ENCODE measurements at places on chromosomes 12 and 14.

GRCh38 chr12:14256555-14257169 is 108.8 kb upstream of the ATF7IP start:
- DNase-seq: peak; percentile 39

GRCh38 chr12:98845957-98846356 is 200.9 kb downstream of the APAF1 start:
- DNase-seq: no peak

DNA sequence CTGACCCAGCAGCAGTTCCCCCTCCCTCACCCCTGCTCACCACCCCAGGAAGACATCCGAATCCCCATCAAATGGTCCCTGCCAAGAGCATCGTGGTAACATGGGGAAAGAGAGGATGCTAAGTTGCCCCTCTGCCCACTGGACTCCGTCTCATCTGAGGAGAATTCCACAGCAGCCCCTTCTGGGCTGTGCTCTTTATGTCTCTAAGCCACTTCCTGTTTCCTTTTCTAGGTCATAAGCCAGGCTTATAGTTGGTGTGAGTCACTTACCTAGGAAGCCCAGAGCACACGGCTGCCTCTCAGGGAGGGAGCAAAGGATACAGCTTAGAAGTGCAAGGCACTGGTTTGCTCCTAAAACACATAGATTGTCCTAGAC is 76.0 kb downstream of the VCPKMT start:
- no peak for DNase-seq

DNA sequence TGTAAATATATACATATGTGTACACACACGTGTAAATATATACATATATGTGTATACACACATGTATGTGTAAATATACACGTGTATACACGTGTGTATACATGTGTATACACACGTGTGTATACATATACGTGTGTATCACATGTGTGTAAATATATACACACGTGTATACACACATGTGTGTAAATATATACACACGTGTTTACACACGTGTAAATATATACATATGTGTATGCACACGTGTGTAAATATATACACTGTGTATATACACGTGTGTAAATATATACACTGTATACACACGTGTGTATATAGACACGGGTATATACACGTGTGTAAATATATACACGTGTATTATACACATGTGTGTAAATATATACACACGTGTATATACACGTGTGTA is 71.7 kb downstream of the RPAP3 start:
- DNase-seq: no peak

DNA sequence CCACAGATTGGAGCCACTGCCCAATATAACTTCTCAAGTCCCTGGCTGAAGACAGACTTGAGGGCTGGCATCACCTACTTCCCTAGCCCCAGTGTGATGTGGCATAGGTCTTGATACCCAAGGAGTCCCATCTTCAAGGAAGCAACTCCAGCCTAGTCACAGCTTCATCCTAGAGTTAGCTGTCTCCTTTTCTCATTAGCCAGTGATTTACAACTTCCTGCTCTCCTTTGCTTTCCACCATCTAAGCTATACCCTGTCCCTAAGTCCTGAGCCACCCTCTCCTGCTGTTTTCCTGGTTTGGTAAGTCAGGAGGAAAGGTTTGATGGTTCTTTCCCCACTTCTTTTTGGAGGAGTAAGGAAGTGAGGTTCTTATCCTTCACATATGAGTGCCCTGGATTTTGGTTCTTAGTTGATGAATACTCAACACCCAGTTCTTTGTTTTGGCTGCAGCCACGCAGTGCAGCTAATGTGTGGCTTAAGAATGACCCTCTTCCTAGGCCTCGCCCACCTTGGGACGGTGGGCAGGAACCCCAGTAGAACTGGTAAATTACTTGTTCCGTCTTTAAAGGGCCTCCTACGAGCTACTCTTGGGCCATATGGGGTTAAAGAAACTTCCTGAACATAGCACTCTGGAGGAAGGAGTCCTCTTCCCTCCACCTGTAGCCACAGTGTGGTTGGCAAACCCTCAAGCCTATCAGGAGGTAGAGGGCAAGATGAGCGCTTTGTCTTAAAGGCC is 3.9 kb upstream of the GPX2 start:
- DNase-seq: no peak

DNA sequence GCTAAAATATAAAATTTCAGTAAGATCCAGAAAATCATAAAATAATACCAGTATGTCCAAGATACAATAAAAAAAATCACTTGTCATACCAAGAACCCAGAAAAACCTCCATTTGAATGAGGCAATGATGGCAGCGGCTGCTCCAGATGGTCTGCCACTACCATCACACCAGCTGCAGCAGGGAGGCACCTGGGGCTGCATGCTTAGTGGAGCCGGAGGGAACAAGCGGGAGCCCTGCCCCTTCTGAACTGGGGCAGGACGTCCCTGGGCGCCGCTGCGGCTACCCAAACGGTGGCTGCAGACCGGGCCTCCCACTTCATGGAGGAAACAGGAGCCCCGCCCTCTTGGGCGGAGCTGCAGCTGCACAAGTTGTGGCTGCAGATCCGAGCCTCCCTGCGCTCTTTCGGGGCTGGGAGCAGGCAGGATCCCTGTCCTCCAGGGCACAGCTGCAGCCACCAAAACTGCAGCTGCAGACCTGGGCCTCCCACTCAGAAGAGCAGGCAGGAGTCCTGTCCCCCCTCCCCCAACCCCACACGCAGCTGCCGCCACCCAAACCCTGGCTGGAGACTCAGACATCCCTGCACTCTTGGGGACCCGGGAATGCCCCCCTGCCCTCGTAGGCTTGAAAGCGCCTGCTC is 36.1 kb upstream of the OR5AU1 start:
- peak; percentile 64 for DNase-seq

DNA sequence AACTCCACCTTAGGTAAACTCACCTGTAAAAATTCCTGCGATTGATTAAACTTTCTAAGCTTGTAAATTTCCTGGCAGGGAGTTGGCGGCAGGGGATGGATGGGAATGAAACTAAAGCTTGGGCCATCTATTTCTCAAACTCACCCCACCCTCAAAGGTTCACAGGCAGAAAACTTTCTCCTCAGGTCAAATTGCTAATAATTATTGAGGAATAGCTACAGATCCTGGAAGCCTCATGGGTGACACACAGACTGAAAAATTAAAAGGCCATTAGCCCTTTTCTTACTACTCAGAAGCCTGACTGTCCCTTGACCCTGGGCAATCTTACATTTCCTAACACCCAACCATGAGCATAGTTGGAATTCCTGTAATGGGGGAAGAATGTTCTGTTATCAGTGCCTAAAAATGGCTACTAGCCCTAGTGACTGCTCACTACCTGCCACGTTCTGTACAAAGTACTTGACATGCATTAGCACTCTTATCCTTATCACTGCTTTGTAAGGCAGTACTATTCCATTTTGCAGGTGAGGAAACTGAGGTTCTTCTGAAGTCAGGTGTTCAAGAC is 12.4 kb upstream of the SYNDIG1L start:
- no peak for DNase-seq

DNA sequence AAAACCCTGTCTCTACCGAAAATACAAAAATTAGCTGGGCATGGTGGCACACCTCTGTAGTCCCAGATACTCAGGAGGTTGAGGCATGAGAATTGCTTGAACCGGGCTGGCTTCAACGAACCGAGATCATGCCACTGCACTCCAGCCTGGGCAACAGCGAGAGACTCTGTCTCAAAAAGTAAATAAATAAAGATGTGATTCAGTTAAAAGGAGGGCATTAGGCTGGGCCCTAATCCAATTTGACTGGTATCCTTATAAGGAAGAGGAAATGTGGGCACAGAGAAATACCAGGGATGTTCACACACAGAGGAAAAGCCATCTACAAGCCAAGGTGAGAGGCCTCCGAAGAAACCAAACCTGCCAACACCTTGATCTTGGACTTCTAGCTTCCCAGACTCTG is 10.1 kb upstream of the DCAF4 start:
- DNase-seq: no peak

- DNase-seq: no peak
Measured at GRCh38 chr12:82659343-82660207, 27.1 kb upstream of the TMTC2 start.

- DNase-seq: no peak
Measured at GRCh38 chr12:92945659-92946220, 16.6 kb upstream of the EEA1 start.

GRCh38 chr14:79698298-79698711 is 513.0 kb downstream of the DIO2 start:
- no peak for DNase-seq

DNA sequence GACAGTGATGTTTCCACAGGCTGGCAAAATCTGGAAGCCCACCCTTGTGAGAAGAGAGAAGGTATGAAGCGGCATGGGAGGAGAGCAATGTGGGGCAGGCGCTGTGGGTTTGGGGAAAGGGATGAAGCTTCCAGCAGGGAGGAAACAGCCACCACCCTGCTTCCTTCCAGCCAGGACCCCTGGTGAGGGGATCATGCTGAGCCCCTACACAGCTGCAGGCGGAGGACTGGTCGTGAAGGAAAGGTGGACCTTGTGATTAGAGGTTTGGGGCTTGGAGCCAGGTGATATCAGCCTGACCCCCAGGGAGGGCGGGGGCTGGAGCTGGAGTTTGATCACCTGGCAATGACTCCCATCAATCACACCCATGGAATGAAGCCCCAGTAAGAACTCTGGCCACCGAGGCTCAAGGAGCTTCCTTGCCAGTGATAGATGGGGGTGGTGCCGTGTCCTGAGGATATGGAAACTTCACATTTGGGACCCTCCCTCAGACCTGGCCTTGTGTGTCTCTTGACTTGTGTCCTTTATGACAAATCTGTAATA is 48.6 kb downstream of the RIMBP2 start:
- peak; percentile 42 for DNase-seq

DNA sequence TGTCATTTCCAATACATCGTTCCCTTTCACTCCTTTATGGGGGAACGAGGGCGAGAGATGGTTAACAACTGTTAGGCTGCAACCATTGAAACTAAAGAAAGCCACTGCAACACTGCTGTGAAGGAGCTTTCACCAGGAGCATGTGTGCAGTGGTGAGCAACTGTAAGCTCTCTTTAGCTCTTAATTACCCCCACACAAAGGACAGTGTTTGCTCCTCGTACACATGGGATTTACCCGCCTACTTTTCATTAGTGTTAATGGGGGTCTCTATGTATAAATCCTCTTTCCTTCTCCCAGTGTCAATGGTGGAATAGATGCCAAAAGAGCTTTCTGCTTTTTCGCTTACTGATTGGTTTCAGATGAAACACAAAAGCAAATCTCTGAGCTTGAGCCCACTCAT is 343.1 kb downstream of the FLRT2 start:
- DNase-seq: no peak

- peak; percentile 89 for DNase-seq
Measured at GRCh38 chr14:44463356-44464004, 43.6 kb downstream of the FSCB start.

- DNase-seq: no peak
Measured at GRCh38 chr14:101573289-101573688, 12.0 kb downstream of the DIO3 start.

- DNase-seq: no peak
Measured at GRCh38 chr12:32466986-32467711, 67.8 kb downstream of the FGD4 start.

DNA sequence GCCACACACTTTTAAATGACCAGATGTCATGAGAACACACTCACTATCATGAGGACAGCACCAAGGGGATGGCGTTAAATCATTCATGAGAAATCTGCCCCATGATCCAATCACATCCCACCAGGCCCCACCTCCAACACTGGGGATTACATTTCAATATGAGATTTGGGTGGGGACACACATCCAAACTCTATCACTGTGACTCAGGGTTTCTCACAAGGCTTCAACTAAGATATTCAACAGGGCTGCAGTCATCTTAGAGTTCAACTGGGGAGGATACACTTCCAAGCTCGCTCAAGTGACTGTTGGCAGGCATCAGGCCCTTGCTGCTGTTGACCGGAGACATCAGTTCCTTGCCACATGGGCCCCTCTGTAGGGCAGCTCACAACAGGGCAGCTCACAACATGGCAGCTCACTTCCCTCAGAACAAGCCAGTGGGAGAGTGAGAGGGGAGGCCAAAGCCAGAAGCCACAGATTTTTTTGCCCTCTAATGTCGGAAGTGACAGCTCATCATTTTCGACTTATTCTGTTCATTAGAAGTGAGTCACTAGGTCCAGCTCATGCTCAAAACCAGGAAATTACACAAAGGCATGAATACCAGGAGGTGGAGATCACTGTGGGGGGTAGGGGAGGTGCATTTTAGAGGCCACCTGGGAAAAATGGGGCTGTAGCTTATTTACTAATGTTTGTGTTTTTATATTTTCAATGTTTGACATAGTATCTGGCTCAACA is 50.8 kb upstream of the PTHLH start:
- DNase-seq: no peak

GRCh38 chr12:52264435-52264825 is 10.0 kb upstream of the KRT86 start:
- DNase-seq: no peak

GRCh38 chr14:104356738-104357688 is 218.6 kb downstream of the KIF26A start:
- DNase-seq: no peak

DNA sequence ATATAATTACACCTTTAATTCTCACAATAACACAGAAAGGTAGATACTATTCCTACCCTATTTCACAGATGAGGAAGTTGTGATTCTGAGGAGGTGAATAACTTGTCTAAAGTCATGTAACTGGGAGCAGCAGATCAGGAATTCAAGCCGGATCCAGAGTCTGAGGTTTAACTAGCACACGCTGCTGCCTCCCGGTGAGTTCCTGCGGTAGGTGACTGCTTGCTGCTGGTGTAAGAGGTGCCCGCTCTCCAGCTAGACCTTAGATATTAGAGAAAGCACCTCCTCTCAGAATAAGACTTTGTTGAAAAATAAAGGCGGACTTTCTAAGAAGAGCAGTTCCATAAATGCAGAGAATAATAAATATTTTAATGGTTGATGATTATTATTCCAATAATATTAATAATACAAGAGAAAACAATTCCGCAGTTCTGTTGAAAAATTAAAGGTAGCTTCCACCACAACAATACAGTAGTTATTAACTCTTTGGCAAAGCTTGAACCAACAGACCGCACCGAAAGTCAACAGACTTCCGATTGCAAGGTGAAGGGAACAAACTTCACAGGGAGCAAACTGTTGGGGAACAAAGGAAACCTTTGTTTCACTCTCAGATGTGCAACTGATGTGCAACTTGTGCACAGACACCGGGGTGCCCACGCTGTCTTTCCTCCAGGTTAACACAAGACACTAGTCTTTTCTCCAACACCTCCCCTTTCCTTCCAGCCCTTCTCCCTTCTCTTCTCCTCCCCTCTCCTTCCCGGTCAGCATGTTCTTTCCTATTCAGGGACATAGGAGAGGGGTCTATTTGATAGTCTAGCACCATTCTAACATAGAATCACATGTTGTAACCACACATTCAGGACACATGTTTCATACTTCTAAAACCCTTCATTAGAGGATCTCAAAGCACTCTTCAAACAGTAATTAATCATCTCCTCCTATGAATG is 73.2 kb upstream of the EGLN3 start:
- no peak for DNase-seq

GRCh38 chr12:91406920-91407341 is 224.3 kb upstream of the DCN start:
- DNase-seq: no peak

- DNase-seq: no peak
Measured at GRCh38 chr12:103673891-103674375, 86.9 kb downstream of the STAB2 start.

- DNase-seq: no peak
Measured at GRCh38 chr12:62210422-62210821, 49.8 kb upstream of the USP15 start.

GRCh38 chr12:108653922-108654321 is 20.2 kb upstream of the SELPLG start:
- DNase-seq: no peak
